Epithelial cell of alveolus of lung (primary cell): ENCODE measurements at places on chromosomes 11 and 22. TPM values are rescaled to one million over a fixed set of nuclear protein-coding genes. Genes with fewer than 3 reads are reported as not detected.

Gene TPBGL
- not detected in 2 replicates for total RNA-seq

Gene CBLIF
- not detected in 2 replicates for total RNA-seq

Gene PHOX2A
- total RNA-seq = not detected in 2 replicates

Gene F2
- not detected in 2 replicates for total RNA-seq

Gene GUCY1A2
- 0.40 and 1.2 TPM in 2 replicates for total RNA-seq

Gene ASCL2
- total RNA-seq = 1.2 TPM in 1 of 2 replicates, not detected in the other

Gene SGSM1
- not detected in 2 replicates for total RNA-seq

Gene MS4A14
- not detected in 2 replicates for total RNA-seq

Gene PLAAT2
- total RNA-seq = not detected in 2 replicates

Gene MYRF
- total RNA-seq = 3.0 and 7.6 TPM in 2 replicates

Gene C11orf97
- total RNA-seq = not detected in 2 replicates

Gene KCTD17
- total RNA-seq = 23.6 and 42.4 TPM in 2 replicates

Gene MFNG
- 1.9 TPM in 1 of 2 replicates, not detected in the other for total RNA-seq

Gene OR10A2
- not detected in 2 replicates for total RNA-seq

Gene OR5P2
- total RNA-seq = not detected in 2 replicates

Gene OR52A1
- total RNA-seq = not detected in 2 replicates

Gene ACR
- total RNA-seq = not detected in 2 replicates

Gene DEUP1
- not detected in 2 replicates for total RNA-seq
